ENCODE measurements at places on chromosomes 3 and 15.

- no peaks in the 10 kb centered on the region for H3K4me1 ChIP-seq
- H3K4me3 ChIP-seq: no peak overlapping the region
- no peaks in the 10 kb centered on the region for H3K27me3 ChIP-seq
- H3K27ac ChIP-seq: no peak overlapping the region
- no peaks in the 10 kb centered on the region for H3K36me3 ChIP-seq
These were observed 35.6 kb upstream of the CHRNB4 start for GRCh38 chr15:78676424-78677110.

GRCh38 chr15:93288728-93289294 is 199.8 kb upstream of the RGMA start:
- no peak overlapping the region for H3K27ac ChIP-seq
- no peak for DNase-seq
- H3K27me3 ChIP-seq: peaks cover 4% of the 10 kb centered on the region
- H3K4me1 ChIP-seq: no peaks in the 10 kb centered on the region
- H3K36me3 ChIP-seq: no peaks in the 10 kb centered on the region

GRCh38 chr15:67208396-67208795 is 46.1 kb downstream of the AAGAB start:
- no peak for DNase-seq
- H3K4me3 ChIP-seq: no peak overlapping the region
- no peaks in the 10 kb centered on the region for H3K4me1 ChIP-seq
- H3K36me3 ChIP-seq: peaks cover 57% of the 10 kb centered on the region
- no peak overlapping the region for H3K27ac ChIP-seq

DNA sequence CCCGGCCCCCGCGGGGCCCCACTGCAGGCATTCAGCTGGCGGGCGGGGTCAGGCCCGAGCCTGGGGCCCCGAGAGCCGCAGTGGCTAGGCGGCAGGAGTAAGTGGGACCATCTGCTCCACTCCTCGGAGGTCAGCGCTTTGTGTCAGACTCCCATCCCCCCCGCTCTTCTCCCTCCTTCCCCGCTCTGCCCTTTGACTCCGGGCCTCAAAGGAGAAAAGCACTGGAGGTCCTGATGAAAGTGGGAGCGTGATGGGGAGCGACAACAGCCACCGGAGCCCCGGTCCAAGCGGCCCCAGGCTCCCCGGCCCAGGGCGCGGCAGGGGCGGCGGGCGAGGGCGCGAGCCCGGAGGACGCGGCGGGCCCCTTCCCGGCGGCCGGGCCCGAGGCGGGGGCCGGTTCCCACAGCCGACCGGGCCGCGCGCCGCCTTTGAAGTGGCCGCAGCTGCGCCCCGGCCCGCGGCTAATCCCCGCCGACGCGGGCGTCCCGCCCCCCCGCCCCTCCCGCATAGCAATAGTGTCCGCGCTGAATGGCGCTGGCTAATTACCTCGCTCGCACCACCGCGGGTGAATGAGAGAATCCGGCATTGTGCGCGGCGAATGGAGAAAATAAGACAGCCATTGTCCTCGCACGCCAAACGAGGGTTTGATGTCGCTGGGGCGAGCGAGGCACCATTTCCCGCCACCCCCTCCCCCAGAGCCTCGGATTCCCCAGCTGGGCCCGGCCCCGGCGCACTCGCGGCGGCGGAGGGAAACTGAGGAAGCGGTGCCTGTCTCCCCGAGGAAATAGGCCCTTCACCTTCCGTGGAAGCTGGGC is 22.4 kb downstream of the IGDCC3 start:
- H3K27me3 ChIP-seq: peaks cover 45% of the 10 kb centered on the region
- no peaks in the 10 kb centered on the region for H3K36me3 ChIP-seq
- no peak for DNase-seq
- H3K27ac ChIP-seq: no peak overlapping the region
- H3K4me3 ChIP-seq: peak overlapping the region; percentile 41
- peaks cover 7% of the 10 kb centered on the region for H3K4me1 ChIP-seq

DNA sequence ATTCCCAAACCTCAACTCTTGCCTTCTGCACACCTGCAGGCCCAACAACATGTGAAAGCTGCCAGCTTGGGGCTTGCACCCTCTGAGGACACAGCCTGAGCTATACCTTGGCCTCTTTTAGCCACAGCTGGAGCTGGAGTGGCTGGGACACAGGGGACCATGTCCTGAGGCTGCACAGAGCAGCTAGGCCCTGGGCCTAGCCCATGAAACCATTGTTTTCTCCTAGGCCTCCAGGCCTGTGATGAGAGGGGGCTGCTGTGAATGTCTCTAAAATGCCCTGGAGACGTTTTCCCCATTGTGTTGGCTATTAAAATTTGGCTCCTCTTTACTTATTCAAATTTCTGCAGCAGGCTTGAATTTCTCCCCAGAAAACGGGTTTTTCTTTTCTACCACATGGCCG is 7.2 kb downstream of the ZKSCAN7 start:
- DNase-seq: no peak
- H3K27ac ChIP-seq: no peak overlapping the region

GRCh38 chr3:127749361-127749760 is 73.0 kb downstream of the MGLL start:
- no peak for DNase-seq
- H3K36me3 ChIP-seq: no peaks in the 10 kb centered on the region
- H3K4me3 ChIP-seq: peak overlapping the region; percentile 69
- H3K27me3 ChIP-seq: no peaks in the 10 kb centered on the region

DNA sequence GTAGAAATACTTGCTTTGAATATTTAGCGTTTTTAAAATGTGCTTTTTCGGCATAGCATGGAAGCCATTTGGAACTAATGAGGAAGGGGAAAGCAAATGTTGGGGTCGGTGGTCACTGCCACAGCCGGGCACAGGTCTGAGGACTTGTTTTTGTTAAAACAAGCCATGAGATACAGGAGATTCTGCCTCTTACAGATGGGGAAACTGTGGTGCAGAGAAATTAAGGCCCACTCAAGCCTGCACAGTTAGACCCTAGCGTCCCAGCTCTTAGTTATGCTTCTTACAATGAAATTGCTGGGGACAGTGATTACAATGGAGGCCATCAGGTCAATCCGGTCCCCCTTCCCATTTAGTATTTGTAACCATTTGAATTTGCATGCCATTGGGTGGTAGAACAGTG is 2.5 kb upstream of the GPR171 start:
- no peak for DNase-seq
- H3K27ac ChIP-seq: no peak overlapping the region
- no peak overlapping the region for H3K4me3 ChIP-seq

- H3K4me1 ChIP-seq: no peaks in the 10 kb centered on the region
- no peak for DNase-seq
- peaks cover 7% of the 10 kb centered on the region for H3K27me3 ChIP-seq
These were observed 46.2 kb downstream of the RORA start for GRCh38 chr15:61182946-61183345.

GRCh38 chr15:79643393-79643792 is 211.3 kb downstream of the MINAR1 start:
- no peaks in the 10 kb centered on the region for H3K36me3 ChIP-seq
- no peak overlapping the region for H3K4me3 ChIP-seq
- no peaks in the 10 kb centered on the region for H3K4me1 ChIP-seq
- no peak for DNase-seq
- H3K27ac ChIP-seq: no peak overlapping the region

GRCh38 chr15:31930967-31931366 is 99.3 kb upstream of the CHRNA7 start:
- DNase-seq: no peak
- no peak overlapping the region for H3K4me3 ChIP-seq
- H3K27ac ChIP-seq: no peak overlapping the region
- H3K36me3 ChIP-seq: no peaks in the 10 kb centered on the region
- no peaks in the 10 kb centered on the region for H3K4me1 ChIP-seq
- H3K27me3 ChIP-seq: peaks cover 5% of the 10 kb centered on the region

DNA sequence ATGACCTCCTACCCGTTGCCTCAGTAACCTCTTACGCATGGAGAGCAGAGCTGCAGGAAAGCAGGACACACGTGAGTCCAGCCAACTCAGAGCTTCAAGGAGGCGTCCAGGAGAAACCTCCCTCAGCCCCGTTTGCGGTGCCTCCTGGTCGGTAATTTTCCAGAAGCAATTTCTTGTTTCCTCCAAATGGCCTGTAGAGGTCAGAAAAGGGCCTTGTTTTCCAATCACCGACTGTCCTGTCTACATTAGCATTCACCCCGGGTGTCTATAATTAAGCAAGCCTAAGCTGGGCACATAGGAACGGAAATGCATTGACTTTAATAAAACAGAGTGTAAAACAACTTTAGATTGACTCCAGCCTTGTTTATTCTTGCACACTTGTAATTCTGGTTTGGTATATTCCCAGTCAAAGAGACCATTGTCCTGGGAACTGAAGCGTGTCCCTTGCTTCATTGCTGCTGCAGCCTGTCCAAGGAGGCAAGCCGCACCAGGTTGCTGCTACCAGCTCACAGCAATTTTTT is 836.2 kb downstream of the AGBL1 start:
- H3K4me3 ChIP-seq: no peak overlapping the region
- H3K4me1 ChIP-seq: no peaks in the 10 kb centered on the region
- H3K36me3 ChIP-seq: no peaks in the 10 kb centered on the region
- H3K27me3 ChIP-seq: no peaks in the 10 kb centered on the region
- H3K27ac ChIP-seq: no peak overlapping the region

- peaks cover 8% of the 10 kb centered on the region for H3K27me3 ChIP-seq
- DNase-seq: no peak
- no peak overlapping the region for H3K27ac ChIP-seq
- H3K4me1 ChIP-seq: no peaks in the 10 kb centered on the region
These were observed 103.2 kb upstream of the ONECUT1 start for GRCh38 chr15:52893338-52893737.

DNA sequence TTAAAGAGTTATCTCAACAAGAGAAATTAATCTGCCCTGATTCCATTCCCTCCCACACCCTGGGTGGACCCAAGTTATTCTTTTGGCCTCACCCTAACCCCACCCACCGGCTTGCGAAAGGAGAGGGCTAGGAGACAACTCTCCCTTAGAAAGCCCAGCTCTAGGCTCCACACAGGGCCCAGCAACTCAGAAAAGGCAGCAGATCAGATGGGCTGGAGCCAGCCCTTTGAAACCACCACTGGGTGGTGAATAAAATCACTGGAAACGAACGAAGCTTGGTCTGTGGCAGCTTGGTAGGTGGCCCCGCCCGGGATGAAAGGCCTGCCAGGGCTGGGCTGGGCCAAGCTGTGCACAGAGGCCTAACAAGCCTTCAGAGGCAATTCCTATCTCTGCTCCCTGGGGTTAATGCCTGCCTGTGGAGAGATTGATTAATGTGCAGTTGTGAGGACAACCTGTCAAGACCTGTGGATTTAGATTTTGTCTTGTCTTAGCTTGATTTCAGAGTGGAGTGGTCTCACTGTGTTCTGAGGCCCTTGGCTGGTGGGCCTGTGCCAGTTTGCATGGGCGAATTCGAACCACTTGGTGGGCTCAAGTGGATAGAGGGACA is 38.8 kb downstream of the BHLHE40 start:
- no peaks in the 10 kb centered on the region for H3K36me3 ChIP-seq
- peaks cover 82% of the 10 kb centered on the region for H3K4me1 ChIP-seq
- H3K4me3 ChIP-seq: no peak overlapping the region
- no peak for DNase-seq

GRCh38 chr15:39914977-39915376 is 5.1 kb downstream of the GPR176 start:
- peaks cover 15% of the 10 kb centered on the region for H3K27me3 ChIP-seq
- no peaks in the 10 kb centered on the region for H3K36me3 ChIP-seq
- no peak overlapping the region for H3K27ac ChIP-seq
- no peak overlapping the region for H3K4me3 ChIP-seq
- DNase-seq: no peak

GRCh38 chr3:118736107-118736506 is 298.5 kb downstream of the IGSF11 start:
- H3K4me1 ChIP-seq: no peaks in the 10 kb centered on the region
- H3K27me3 ChIP-seq: no peaks in the 10 kb centered on the region
- no peak overlapping the region for H3K27ac ChIP-seq

GRCh38 chr15:89761009-89761831 is 10.2 kb upstream of the MESP1 start:
- no peak overlapping the region for H3K4me3 ChIP-seq
- no peak overlapping the region for H3K27ac ChIP-seq
- H3K27me3 ChIP-seq: no peaks in the 10 kb centered on the region
- DNase-seq: no peak
- peaks cover 3% of the 10 kb centered on the region for H3K4me1 ChIP-seq

GRCh38 chr3:131047582-131047981 is 20.9 kb downstream of the NEK11 start:
- no peaks in the 10 kb centered on the region for H3K36me3 ChIP-seq
- DNase-seq: no peak
- peaks cover 9% of the 10 kb centered on the region for H3K27me3 ChIP-seq
- H3K4me1 ChIP-seq: no peaks in the 10 kb centered on the region
- H3K4me3 ChIP-seq: no peak overlapping the region

GRCh38 chr15:65818927-65819562 is 27.0 kb upstream of the DENND4A start:
- H3K27me3 ChIP-seq: no peaks in the 10 kb centered on the region
- H3K4me1 ChIP-seq: peaks cover 76% of the 10 kb centered on the region
- peak overlapping the region; percentile 95 for H3K27ac ChIP-seq
- no peak for DNase-seq

DNA sequence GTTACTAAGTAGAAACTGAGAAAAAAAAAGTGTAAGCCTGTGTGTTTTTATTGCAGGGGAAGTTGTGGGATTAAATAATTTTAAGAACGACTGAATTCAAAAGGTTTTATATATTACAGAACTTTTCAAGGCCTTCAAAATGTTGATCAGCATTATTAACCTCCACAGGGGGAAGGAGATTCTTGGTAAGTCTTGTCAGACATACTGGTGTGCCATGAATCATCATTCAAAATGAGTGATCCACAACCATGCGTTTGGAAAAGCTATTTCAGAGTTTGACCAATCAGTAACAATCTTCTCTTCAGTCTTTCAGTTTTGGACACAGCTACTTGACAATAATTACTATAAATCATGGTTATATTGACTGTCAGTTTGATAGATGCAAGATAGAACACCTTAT is 70.2 kb downstream of the ADAMTS9 start:
- no peaks in the 10 kb centered on the region for H3K4me1 ChIP-seq
- no peak overlapping the region for H3K27ac ChIP-seq
- H3K36me3 ChIP-seq: no peaks in the 10 kb centered on the region
- no peak for DNase-seq

GRCh38 chr15:85402195-85402881 is 21.9 kb downstream of the AKAP13 start:
- H3K36me3 ChIP-seq: no peaks in the 10 kb centered on the region
- peak overlapping the region; percentile 89 for H3K27ac ChIP-seq

Measured in activated B cell treated with CpG ODN at 0.5 μM for 24 hours (primary cell).